ENCODE measurements at places on chromosomes 7 and 10.
A peak's percentile ranks its signal among the peaks of the same experiment; 100 is the strongest.

DNA sequence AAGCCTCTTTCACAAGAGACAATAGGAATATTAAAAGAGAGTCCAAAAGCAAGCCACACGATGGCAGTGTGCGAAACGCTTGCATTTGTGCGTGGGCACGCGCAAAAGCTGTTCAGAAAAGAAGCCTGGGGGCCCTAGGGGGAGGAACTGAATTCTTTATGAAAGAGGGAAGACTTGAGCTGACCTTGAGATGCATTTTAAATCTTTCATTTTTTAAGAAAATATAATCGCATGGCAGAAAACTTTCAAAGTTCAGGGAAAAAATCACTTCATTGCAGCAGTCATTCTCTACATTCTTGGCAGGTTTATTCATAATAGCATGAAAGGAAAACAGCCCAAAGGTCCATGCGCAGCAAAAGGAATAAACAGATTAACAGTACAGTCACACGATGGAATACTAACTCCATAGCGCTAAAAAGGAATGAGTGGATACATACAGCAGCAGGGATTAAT is 206.5 kb upstream of the PRKCQ start:
- no peak for DNase-seq

DNA sequence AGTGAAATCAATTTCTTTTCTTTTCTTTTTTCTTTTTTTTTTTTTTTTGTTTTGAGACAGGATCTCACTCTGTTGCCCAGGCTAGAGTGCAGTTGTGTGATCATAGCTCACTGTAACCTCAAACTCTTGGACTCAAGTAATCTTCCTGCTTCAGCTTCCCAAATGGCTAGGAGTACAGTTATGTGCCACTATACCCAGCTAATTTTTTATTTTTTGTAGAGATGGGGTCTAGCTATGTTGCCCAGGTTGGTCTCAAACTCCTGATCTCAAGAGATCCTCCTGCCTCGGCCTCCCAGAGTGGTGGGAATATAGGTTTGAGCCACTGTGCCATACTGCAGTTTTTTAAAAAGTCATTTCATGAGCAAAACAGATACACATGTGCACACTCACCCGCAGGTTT is 79.8 kb downstream of the ANK3 start:
- DNase-seq = no peak

- no peak for DNase-seq
Observed at GRCh38 chr7:70356787-70357328, 758.6 kb downstream of the AUTS2 start.

DNA sequence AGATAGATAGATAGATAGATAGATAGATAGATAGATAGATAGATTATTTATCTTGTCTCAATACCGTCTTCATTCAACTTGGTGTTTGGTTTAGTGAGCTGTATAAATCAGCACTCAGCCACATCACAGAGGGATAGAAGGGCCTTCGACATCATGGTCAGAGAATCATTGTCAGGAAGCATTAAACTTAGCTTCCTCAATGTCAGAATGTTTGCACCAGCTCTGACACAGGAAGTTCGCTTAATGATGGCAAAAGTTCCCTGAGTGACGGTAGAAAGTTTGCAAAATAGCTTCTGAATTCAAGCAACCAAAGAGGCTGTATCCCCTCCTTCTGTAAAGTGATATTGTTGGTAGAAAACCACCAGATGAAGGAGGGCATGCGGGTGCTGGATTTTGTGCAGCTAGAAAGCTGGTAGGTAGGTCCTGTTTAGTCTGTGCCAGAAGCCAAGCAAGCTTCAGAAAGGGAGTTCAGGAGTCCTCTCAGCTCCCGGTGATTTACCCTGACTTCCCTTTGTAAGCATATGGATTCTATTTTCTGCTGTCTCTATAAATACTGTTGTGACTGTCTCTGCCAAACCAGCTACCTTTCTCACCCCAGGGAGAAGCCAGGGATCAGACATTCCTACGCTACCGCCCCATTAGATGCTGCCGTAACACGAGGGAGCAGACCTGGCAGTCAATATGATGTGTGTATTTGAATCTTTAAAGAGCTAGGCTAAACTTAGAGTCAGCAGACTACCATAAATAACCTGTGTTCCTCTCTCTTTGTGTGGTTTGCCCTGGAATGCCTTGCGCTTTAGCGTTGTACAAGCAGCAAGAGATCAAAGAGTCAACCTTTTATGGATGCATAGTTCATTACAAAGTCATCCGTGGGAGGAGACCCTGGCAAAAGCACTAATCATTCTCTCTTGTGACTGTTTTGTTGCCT is 200.5 kb upstream of the KIAA1217 start:
- DNase-seq = peak; percentile 53

DNA sequence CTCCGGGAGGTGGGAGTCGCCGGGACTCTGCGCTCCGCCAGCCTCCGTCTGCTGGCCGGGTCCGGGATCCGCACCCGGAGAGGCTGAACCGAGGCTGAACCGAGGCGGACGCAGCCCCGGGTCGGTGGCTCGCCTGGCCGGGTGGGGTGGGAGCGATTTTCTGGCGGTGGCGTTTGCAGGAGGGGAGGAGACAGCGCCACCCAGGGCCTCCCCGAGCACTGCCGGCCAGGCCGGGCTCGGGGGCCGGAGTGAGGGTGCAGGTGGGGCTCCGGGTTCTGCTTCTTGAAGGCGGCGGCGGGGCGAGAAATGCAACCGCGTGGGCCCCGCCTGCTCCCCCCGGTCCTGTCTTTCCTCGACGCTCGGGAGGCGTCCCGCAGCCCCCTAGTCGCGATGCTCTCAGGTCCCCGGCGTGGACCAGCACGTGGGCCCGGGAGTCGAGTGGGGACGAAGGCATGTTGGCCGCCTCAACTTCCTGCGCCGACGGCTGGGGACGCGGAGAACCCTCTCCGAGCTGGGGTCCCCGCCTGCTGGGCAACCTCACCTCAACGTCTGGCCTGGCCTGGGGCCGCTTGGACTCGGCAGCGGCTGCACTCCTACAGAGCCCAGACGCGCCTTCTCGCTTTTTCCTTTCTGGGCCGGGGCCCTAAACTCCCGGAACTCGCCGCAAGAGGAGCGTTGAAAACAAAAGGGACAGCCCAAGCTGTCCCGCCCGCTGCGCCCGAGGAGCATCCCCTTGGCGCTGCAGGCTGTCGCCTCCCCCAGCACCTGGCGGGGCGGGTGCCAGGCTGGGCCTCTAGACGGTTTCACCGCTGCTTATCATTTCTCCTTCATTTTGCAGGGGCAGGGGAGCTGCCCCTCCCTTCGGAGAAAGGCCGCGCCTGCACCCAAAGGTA is 25.2 kb upstream of the VAX1 start:
- peak; percentile 68 for DNase-seq

DNA sequence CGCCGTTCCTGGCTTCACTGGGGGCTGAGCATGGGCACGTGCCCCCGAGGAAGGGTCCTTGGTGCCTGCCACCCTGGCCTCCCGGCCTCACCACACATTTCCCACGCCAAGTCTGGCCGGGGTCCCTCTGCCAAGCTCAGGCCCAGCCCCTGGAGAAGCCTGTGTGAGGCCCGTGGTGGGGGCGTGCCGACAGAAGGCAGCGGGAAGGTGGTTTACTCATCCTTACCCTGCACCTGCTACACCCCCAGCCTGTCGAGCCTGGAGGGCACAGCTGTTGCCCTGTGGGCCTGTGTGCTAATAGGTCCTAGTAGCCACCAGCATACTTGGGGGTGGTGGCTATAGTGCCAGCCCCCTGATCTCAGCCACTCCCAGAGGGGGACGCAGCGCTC is 46.7 kb downstream of the NKX6-2 start:
- DNase-seq = no peak

DNA sequence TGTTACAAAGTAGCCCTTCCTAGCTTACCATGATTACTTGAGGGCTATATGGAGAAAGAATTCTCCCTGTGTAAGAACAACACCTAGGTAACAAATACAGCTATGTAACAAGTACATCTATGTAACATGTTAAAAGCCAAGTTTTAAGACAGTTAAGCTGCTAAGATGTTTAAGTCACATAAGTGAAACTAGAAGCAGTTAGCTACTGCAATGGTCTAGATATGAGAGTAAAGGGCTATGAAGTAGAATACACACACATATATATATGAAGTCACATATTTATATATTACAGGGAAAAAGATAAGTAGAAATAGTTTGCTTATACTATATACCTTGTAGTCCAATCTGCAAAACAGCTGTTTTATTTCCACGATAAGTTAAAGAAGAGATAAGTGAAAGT is 14.4 kb downstream of the POT1 start:
- DNase-seq = no peak

- DNase-seq = no peak
Observed at GRCh38 chr10:12906051-12906541, 95.4 kb downstream of the CCDC3 start.

DNA sequence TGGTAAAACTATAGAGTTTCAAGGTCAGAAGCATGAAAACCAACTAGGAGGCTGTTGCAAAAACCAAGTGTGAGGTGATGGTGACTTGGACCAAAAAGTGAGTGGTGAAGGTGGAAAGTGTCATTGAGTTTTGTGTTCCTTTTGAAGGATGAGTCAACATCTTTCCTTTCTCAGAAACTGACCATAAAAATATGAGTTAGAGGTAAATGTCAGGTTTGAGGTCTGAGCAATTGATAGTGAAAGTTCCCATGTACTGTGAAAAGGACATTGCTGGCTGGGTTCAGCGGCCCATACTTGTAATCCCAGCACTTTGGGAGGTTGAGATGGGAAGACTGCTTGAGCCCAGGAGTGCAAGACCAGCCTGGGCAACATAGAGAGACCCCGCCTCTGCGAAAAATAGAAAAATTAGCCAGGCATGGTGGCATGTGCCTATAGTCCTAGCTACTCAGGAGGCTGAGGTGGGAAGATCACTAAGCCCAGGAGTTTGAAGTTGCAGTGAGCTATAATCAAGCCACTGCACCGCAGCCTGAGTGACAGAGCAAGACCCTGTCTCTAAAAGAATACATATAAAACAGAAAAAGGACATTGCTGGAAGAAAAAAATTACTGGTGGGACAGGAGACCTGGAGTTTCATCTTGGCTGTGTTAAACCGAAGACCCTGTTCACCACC is 89.3 kb upstream of the ARID5B start:
- DNase-seq = no peak

GRCh38 chr10:102245932-102246251 is 560 bp downstream of the GBF1 start:
- DNase-seq = no peak

DNA sequence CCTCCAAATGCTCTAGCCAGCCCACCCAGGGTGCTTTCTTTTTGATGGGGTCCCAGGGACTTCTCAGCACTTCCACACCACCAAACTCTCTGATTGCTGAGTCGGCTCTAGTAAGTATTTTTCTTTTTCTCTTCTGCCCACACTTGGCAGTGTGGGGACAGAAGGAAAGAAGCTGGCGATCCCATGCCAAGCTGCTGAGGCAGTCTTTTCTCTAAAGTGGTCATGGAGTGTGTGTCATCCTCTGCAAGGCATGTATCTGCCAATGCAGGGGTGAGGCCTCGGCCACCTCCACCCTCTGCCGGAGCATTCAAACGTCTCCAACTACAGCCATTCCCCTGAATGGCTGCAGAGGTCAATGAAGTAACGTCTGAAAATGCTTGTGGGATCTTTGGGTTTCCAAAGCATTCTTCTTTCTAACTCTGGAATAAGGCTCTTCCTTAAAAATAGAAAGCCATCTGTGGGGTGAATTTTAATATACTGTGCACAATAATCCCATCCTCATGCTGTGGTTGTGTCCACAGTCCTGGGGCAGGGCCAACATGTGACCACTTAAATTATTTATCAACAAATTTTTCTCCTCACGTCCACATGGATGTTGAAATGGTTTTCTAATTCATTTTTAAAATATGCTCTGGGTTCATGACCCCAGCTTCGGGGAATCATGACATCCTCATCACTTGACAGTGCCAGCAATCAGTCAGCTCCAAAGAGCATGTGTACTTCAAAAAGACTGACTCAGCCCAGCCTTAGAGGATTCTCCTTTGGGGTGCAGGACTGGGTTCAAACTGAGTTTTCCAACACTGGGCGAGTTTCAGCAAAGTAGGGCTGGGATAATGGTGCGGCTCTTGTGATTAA is 171.3 kb upstream of the ITGB1 start:
- no peak for DNase-seq

GRCh38 chr7:75584354-75584753 is 92.2 kb downstream of the SPDYE5 start:
- no peak for DNase-seq

GRCh38 chr7:24381894-24382505 is 98.0 kb downstream of the NPY start:
- DNase-seq = peak; percentile 37

DNA sequence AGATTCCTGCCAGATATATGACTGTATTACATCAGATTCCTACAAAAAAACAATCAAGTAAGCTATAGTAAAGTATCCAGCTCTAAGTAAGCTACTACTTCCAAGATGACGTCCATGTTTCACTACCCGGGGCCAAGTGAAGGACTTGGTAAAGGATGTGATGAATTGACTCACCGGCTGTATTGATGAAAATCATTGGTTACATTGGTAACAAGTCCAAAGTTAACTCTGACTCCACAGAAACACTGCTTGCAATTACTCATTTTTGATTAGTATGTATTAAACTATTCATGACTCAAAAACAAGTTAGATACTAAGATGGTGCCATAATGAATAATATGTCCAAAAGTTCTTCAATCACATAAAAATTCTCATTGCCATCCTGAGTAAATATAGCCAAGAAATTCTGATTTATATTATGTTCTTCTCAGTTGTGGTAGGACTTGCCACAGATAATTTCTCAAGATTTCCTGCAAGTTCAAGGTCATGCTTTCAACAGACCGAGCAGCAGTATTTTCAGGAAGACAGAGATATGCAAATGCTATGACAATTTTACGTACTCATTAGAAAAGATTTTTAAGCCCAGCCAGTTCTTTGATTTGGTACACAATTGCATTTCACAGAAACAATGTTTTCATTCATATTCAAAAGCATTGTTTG is 12.6 kb upstream of the DNAJC1 start:
- DNase-seq = no peak

GRCh38 chr10:108443636-108444035 is 1279.1 kb upstream of the SORCS1 start:
- no peak for DNase-seq

All from ELF-1 (cell line).